ENCODE measurements at places on chromosomes 11 and 22.

GRCh38 chr11:108432783-108433182, 34.5 kb downstream of the C11orf65 start:
- DNase-seq = no peak

DNA sequence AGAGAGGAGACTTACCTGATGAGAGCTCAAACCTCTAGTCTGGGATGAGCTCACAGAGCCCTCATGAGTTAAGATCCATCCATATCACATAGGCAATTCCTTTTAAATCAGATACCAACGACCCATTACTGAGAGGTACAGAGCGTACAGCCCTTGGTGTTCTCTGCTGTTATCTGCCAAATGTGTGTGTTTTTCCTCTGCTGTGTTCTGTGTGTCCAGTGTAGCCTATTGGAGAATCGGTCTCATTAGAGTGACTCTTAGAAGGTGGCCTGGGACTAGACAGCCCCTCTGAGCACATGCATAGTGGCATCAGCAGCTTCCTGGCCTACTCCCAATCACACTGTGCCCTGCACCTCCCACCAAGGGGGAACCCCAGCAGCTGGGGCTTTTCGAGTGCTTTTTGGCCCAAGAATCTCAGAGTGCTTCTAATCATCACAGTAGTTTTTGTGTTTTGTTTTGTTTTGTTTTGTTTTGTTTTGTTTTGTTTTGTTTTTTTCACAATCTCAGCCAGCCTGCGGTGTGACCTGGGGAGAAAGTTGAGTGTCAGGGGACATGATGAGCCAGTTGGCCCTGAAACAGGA, 25.4 kb downstream of the TP53AIP1 start:
- DNase-seq = no peak

GRCh38 chr11:117026593-117027330, 71.5 kb downstream of the SIK3 start:
- no peak for DNase-seq

- DNase-seq = no peak
Observed at GRCh38 chr11:45048870-45049691, 97.4 kb upstream of the PRDM11 start.

DNA sequence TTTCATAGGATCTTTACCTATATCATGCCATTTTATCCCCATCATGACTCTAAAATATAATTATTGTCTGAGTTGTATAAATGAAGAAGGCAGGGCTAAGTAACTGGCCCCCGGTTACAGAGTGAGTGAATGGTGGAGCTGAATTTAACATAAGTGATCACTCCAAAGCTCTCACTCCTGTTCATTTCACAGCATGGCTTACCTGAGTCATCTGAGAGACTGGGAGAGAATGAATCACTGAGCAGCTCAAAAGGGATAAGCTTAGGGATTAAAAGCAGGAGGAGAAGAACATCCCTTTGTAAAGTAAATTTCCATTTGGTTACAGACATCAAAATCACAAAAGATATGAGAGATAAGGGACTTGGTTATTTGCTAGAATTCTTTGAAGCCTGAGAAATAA, 294.0 kb upstream of the CTSC start:
- no peak for DNase-seq

DNA sequence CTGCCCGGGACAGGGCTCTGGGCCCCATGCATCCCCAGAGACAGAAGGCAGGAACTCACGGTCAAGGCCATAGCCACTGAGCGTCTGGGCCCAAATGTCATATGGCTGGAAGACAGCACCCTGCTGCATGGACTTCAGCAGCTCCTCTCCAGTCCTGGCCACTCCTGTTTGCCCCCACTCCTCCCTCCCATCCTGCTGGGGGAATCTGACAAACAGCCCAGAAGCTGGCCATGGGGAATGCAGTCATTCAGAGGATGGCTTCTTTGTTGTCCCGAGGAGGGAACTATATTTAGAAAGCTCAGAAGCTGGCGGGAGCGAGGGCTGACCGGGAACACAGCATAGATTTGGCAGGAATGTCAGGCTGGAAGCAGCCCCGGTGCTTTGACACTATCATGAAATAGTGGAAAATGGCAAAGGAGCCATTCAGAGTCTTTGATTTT, 35.0 kb downstream of the DKK3 start:
- no peak for DNase-seq

- no peak for DNase-seq
Observed at GRCh38 chr11:86740628-86741483, 59.5 kb upstream of the PRSS23 start.

GRCh38 chr11:73980001-73980961, 2.4 kb downstream of the UCP2 start:
- DNase-seq = peak; percentile 86
